Stimulated activated CD8-positive, alpha-beta memory T cell treated with anti-CD3 and anti-CD28 coated beads, Interleukin-12 subunit alpha, Interleukin-12 subunit beta, amount 100 ng/mL, for 1 hour (primary cell): ENCODE measurements at places on chromosomes 5 and 9.

- no peak for DNase-seq
Measured at GRCh38 chr9:2424619-2425033, 197.0 kb upstream of the VLDLR start.

GRCh38 chr9:36862206-36863145, 171.6 kb downstream of the PAX5 start:
- no peak for DNase-seq

- no peak for DNase-seq
Measured at GRCh38 chr9:13076616-13077015, 202.9 kb downstream of the MPDZ start.

DNA sequence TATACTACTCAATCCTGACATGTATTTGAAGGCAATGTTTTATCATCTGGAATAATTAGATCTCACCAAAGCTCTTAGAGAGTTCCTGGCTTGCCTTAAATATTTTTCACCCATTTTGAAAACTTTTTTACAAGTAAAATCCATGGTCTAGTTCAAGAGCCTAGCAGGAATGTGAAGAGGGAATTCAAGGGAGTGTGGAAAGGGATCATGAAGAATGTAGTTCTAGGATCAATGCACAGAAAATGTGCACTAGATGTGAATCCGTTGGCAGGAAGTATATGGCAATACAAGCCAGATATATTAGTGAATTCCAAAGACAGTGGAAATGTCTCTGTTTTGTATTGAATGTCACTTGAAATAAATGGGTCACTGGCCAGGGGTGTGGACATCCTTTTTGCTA, 167.9 kb upstream of the MOCS2 start:
- no peak for DNase-seq

- DNase-seq, result no peak
Measured at GRCh38 chr9:133113949-133114885, 6.8 kb downstream of the RALGDS start.

- DNase-seq, result no peak
Measured at GRCh38 chr5:58937031-58937681, 354.3 kb downstream of the RAB3C start.

- no peak for DNase-seq
Measured at GRCh38 chr5:83639911-83640310, 80.7 kb downstream of the HAPLN1 start.

GRCh38 chr5:134003817-134004625, 754 bp downstream of the VDAC1 start:
- peak; percentile 12 for DNase-seq

- no peak for DNase-seq
Measured at GRCh38 chr9:68777070-68777763, 72.2 kb downstream of the PIP5K1B start.

DNA sequence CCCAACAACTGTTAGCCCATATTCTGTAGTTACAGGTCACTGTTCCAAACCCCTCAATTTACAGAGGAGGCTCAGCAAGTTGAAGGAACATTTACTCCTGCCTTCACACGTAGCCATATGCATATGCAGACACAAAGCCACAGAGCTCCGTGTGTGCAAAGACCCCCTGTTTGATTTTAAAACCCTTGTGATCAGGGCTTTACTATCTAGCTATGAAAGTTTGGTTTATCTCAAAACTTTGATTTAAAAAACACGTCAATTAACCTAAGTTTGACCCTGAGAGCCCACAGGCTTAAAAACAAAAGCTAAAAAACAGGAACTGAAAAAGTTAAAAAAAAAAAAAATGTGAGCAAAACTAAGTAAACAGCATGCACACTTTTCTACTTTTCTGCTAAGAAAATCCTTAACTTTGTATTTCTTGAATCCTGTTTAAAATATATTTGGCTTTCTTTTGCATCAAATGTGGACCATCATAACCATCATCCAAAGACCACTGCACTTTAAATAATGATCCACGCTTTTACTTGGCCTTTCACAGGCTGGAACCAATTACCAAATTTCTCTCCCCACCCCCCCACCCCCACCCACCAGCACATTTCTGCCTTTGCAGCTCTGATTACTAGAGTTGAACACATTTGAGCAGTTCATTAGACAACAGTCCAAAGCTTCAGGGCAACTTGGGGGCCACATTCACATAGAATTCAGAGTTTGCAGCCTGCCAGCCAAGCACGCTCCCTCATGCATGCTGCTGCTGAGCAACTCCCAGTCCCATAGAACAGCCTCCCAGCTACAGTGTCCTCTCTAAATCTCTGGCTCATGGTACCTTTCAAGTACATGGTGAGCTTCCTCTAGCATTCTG, 128.8 kb upstream of the MAP3K1 start:
- no peak for DNase-seq

- DNase-seq, result no peak
Measured at GRCh38 chr5:97536683-97537082, 353.6 kb upstream of the RIOK2 start.

GRCh38 chr5:135213466-135214239, 179.6 kb upstream of the PITX1 start:
- no peak for DNase-seq

GRCh38 chr5:126414874-126415502, 8.2 kb upstream of the GRAMD2B start:
- no peak for DNase-seq

GRCh38 chr9:6506571-6506970, 93.6 kb downstream of the UHRF2 start:
- DNase-seq, result no peak

DNA sequence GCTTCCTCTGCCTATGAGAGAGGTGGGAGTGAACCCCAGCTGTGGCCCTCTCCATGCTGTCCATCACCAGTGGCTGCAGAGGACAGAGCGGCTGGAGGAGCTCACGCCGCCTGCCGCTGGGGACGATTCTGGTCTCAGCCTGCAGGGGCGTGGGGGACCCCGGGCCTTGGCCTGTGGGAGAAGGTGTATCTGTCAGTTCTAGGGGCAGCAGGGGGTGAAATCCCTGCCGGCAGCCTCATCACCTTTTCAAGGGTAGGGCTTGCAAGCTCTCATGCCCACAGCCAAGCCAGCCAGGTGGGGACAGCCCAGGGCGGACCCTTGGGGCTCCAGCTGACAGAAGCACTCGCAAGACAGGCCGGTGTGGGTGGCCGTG, 80.2 kb downstream of the TSPAN17 start:
- DNase-seq, result no peak

GRCh38 chr5:158953929-158954534, 145.7 kb downstream of the EBF1 start:
- DNase-seq, result no peak

GRCh38 chr9:123525424-123525823, 169.4 kb downstream of the CRB2 start:
- DNase-seq, result no peak

DNA sequence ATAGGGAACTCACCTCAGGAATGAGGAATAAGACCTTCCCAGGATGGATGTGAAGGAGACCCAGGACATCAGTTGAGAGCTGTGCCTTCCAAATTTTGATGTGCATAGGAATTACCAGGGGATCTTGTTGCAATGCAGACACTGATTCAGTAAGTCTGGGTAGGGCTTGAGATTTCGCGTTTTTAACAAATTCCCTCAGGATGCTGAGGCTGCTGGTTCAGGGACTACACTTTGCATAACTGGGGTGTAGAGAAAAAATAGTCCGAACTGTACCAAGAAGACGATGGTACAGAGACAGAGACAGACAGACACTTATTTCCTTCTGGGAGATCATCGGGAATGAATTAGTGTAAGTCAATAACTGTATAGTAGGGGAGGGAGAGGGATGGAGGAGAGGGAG, 82.3 kb upstream of the FREM1 start:
- DNase-seq, result no peak

GRCh38 chr9:81964218-81965171, 21.2 kb downstream of the SPATA31D3 start:
- no peak for DNase-seq

DNA sequence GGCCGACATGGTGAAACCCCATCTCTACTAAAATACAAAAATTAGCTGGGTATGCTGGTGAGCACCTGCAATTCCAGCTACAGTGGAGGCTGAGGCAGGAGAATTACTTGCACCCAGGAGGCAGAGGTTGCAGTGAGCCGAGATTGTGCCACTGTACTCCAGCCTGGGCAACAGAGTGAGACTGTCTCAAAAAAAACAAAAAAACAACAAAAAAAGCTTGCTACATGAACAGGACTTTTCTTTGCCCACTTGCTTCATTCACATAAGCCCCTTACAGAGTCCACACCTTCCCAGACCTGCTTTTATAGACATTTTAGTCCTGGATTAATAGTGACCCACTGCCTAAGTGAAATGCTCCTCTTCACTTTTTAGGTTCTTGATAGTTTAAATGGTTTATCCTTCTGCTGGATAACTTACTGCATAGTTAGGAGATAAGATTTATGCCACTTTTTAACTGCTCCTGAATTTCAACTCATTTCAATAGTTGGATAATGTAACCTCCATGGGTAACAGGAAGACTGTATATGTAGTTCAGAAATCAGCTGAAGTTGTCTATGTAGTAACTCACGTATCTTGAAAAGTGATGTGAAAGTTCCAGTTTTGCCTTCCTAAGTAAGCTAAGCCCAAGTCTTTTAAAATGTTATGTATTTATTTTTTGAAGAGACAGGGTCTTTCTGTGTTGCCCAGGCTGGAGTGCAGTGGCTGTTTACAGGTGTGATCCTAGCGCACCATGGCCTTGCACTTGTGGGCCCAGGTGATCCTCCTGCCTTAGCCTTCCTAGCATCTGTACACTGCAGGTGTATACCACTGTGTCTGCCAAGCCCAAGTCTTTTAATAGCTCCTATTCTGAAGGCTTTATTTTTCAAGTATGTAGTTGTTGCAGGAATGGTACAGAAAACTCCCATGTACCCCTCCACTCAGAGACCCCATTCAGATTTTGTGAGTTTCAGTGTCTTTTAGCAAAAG, 19.7 kb downstream of the SUB1 start:
- DNase-seq, result no peak

GRCh38 chr5:174573221-174573994, 151.0 kb upstream of the MSX2 start:
- no peak for DNase-seq

DNA sequence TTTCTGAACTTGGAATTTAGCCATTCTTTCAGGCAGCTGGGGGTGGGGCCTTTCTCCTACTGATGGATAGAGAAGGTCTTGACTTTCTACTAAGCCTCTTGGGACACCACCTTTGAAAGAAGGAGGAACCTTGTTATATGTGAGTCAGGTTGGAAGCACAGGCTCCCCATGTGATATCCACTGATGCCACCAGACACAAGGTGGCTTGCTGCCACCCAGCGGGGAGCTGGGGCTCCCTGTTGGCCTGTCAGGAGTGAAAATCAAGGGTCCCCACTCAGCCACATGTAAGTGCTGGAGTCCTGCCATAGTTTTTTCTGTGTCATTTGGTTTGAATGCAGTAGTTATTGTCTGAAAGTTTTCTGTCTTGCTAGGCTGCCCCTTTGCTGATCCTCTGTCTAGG, 252.4 kb upstream of the NFIL3 start:
- no peak for DNase-seq

DNA sequence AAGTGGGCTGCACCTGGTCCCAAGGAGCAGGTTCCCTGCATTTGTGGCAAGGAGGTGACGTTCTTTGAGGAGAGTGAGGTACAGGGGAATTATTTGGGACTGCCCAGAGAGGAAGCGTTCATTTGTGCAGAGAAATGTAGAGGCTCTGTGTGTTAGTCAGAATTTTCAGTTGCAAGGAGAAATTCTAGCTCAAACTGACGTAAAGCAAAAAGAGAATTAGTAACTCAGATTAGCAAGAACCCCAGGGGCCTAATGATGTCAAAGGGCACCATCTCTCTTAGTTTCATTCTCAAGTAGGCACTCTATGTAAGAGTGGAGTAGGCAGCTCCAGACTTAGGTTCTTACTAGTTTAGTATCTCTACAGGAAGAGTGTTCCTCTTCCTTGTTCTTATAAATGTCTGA, 2.4 kb upstream of the TXN start:
- DNase-seq, result no peak

DNA sequence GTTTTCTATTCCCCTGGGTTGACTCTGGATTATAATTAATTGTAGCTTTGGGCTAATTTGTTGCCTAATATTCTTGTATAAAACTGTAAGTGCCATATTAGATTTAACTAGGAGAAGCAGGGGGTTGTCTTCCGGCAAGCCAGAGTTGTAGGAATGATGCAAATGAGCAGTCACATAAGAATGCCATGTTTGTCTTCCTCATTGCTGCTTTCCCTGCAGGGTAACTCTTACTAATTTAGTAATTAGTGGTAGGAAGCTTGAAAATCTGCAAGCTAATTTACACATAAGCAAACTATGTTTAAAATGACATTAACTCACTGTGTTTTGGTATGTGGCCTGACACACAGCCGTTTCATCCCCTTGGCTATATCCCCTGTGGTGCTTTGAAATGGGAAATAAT, 527.8 kb downstream of the KCTD16 start:
- DNase-seq, result no peak

DNA sequence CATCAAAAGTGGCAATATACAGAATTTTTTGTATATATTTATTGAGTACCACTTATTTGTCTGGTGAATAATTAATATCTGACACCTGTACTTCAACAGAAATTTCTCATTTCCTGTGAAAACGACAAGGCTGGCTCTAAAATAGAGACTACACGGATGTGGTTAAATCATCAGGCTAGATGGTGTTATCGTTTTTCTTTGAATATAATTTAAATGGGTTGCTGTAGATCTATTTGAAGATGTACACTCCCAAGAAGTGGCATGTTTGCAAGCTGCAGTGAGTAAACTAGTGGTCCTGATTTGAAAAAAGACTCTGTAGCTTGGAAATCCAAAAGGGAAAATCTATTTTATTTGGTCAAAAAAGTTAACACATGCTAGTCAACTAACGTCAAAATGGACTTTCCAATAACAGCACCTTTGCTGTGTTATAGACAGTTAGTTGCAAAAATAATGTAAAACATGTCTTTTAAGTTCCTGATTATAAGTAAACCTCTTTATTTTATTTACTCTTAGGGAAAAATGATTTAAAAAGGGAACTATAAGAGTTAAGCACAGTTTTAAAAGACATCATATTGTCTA, 13.8 kb downstream of the ST8SIA4 start:
- no peak for DNase-seq

- no peak for DNase-seq
Measured at GRCh38 chr5:173831196-173831914, 56.8 kb upstream of the CPEB4 start.

GRCh38 chr5:90871391-90871991, 312.9 kb downstream of the ADGRV1 start:
- no peak for DNase-seq

DNA sequence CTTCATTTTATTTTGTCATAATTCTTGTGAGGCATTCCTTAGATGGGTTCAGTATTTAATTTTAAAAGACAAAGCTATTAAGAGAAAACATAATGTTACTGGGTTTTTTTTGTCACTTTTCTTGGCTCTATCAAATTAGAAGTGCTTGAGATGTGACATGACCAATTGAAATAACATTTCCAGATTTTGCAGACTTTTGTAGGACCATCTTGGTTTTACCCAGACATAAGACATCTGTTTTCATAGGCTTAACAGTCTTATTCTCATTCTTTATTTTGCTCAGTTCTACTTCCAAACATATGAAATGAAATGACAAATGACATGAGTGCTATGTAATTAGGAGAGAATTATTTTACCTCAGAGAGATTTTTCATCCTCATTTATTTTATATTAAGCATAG, 19.6 kb downstream of the GPR21 start:
- no peak for DNase-seq
